Germinal center (tissue), 1 donor: ENCODE measurements at places on chromosomes 1 and 21.

- no peak for DNase-seq
Observed at GRCh38 chr1:89757532-89757931, 63.3 kb upstream of the LRRC8D start.

DNA sequence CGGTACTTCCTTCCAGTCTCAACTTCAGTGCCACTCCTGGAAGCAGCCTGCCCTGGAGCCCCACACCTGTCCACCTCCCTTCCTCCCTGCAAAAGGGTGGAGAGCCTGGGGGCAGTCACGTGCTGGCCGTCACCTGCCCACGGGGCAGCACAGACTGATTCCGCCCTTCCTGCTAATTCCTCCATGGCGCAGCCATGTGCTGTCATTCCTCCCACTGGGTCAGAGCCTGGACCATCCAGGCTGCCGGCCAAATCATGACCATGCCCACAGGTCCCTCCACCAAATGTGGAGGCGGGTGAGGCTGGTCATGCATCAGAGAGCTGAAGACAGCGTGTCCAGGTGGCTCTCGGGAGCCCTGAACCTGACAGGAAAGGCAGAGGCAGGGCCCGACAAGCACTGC lies 24.4 kb upstream of the GPR153 start:
- DNase-seq, result no peak

DNA sequence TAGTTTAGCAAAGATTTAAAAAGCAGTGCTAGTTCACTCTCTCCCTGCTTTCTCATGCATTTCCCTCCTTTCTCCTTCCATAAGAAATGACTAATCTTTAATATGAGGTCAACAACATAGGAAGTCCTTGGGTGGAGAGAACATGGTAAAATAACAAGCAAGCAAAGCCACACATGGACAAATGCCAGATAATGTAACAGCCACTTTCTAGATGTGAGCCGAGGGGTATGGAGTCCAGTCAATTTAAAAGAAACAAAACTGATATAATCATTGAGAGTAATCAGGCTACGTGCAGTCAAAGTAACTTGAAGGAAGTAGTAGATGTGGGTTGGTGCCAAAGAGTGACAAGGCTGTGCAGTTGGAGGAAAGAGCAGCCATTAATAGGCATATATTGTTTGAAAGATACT lies 69.6 kb downstream of the DUSP10 start:
- no peak for DNase-seq

- no peak for DNase-seq
Observed at GRCh38 chr21:16194095-16194787, 464.5 kb downstream of the USP25 start.

DNA sequence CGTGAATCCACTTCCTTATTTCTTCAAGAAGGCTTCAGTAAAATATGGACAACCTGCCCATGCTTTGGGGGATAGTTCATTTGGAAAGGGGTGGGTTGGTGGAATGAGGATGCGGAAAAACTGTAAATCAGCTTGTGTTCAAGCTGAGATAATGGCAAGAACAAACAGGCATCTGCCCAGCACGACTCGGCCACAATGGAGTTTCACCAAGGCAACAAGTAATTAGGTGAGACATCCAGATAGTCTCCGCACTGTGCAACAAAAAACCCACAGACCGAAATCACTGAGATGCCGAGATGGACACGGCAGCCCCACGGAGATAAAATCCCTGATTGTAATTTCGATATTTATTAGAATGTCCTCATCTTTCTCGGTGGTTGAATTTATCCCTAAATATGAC lies 455.2 kb downstream of the AJAP1 start:
- DNase-seq, result no peak

DNA sequence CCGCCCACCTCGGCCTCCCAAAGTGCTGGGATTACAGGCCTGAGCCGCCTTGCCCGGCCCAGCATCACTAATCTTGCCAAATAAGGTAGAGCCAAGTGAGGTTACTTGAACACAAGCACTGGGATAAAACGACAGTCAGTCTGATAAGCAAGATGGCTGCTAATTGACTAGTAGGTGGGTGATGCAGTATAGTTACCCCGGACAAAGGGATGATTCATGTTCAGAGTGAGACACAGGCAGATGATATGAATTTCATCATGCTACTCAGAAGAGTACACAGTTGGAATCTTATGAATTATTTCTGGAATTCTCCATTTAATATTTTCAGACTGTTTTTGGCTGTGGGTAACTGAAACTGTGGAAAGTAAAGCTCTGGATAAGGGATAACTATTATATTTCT lies 178.4 kb downstream of the USP25 start:
- no peak for DNase-seq

GRCh38 chr1:155000411-155000725 lies 2.2 kb upstream of the ZBTB7B start:
- no peak for DNase-seq

DNA sequence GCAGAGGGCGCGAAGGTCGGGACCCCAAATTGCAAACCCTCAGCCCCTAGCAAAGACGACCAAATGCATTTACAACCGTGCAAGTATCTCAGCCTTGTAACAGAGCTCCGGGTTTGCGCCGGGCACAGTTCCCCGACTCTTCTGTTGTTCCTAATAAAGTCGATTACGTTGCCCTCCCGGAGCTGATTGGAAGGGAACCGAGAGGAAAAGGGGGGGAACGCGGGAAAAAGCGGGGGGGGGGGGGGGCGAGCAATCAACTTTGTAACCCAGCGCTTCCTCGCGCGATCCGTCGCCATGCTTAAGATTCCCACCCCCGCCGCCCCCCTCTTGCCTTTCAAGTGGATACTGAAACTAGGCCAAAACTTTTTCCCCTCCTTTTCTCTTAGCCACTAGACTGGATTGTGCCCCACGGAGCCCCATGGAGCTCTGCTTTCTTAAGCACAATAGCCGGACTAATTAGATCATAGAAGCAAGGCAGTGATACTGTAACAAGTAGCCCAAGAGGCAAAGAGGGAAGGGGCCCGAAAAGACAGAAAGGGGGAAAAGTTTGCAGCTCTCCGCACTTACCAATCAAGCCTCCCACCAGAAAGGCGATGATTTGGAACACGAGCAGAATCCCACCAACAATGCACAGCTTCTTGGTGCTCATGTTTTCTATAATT lies 565 bp downstream of the WLS start:
- no peak for DNase-seq

- peak; percentile 62 for DNase-seq
Observed at GRCh38 chr1:17207966-17208418, 3.1 kb downstream of the PADI1 start.

DNA sequence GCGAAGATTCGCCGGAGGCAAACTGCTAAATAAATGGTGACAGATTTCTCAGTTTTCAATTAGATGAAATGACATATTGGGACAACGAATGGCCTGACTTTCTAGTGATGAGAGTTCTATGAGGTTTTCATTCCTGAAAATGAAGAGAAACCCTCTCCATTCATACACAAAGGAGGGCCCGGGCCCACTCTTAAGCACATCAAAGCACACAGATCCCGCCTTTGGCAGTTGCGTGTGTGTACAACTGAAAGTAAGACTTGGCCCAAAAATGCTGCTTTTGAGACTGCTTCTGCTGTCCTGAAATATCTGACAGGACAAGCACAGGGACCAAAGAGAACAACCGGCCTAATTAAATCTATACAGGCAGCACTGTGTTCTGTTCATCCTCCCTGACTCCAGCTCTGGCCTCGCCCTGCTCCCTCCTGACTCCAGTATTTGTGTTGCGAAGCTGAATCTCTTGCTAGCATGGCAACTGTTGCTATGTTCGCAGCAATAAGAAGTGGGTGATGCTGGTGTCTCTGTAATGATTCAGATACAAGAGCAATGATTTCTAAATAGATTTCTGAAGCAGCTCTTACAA lies 7.4 kb downstream of the LRRC53 start:
- no peak for DNase-seq

- DNase-seq, result no peak
Observed at GRCh38 chr1:52551507-52552235, 1.2 kb downstream of the TUT4 start.

DNA sequence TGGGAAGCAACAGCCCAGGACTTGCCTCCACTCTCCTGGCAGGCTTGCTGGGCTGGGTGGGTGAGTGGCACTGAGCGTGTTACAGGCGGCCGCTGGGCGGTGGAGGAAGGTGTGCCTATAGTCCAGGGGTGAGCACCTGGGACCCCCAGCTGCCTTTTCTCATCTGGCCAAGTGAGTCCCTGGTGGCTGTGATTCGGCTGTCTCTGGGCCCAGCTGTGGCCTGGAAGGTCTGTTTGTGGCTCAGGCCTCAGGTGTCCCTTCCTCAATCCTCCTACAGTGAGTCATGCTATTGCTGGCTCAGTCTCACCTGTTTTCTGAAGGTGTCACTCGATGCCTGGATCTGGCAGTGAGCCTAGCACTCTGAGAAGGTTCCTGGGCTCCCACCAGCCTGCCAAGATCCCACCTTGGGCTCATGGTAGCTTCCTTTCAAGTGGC lies 564.2 kb downstream of the PTPRU start:
- no peak for DNase-seq

GRCh38 chr1:226349801-226350518 lies 41.0 kb upstream of the LIN9 start:
- DNase-seq, result peak; percentile 67

DNA sequence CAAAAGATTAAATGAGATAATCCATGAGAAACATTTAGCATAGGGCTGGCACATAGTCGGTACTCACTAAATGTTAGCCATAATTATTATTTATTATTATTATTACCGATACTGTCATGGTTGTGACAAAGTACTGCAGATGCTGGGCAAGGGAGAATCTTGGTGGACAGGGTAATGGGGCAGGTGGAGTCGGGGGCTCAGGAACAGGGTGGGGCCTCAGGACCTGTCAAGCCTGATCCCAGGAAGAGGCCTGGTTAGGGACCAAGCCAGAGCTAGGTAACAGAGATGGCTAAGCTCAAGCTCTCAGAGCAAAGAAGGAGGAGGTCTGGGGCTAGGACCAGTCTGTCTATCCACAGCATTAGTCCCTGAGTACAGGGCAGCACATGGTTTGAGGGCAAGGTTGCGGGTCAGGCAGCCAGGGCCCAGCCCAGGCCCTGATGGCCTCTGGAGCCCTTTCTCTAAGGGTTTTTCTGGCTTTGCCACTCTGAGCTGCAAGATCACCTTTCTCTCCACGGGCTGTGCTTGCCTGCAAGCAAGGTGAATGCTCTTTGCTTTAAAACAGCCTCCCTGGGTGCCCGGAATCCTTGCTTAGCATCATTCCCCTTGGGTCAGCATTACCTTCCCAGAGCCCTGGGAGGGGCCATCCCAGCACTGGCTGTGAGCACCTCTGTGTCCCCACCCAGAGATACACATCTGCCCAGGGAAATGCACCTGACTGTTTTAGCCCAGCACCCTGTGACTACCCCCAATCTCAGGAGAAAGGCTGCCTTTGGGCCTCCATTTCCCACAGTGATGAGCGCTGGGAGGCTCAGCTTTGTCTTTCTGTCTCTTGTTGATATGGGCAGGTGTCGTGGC lies 572.0 kb downstream of the PTPRU start:
- no peak for DNase-seq

GRCh38 chr1:12769976-12770505 lies 3.5 kb upstream of the PRAMEF12 start:
- DNase-seq, result no peak

DNA sequence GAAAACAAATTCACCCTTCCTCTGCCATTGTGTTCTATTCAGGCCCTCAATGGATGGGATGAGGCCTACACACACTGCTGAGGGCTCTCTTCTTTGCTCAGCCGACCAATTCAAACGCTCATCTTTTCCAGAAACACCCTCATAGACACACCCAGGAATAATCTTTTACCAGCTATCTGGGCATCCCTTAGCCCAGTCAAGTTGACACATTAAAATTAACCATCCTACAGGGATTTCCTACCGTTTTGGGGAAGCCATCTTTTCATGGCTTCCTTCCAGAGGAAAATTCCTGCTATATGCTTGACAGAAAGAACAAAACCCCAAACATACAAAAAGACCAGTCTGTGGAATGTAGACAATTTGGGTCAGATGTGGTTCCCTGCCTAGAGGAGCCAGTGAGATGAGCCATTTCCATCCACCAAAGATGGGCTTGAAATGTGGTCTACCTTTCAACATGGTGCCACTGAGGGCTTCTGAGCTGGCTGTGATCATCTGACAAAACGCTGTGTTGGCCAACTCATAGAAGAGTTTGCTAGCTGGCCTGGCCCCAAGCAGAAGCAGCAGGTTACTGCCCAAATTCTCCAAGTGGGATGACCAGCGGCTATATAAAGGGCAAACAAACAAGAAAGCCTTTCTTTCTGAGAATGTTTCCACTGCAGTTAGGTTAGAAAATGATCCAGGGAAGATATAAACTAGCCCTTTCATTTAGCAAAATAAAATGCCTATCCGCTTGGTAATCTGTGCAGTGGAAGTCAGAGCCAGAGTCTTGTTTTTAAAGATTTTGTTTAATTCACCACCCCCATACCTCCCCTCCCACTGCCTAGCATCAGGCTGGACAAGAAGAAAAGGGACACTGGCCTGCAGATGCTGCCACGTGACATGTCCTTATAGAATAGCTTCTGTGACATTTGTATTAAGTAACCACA lies 69.1 kb upstream of the MRPS6 start:
- DNase-seq, result no peak

DNA sequence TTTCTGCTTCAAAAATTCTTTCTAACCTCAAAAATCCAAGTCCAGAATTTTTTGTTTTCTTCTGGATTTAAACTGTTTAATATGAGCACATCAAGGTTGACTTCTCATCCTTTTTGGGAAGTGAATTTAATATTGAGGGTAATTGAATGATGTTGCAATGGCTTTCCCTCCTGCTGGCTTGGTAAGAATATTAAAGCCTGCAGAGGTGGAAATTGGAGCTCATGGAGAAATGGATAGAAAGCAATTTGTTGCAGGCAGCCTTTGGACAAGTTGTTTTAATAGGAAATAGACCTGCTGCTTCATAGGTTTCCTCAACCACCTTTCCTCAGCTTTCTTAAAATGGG lies 124.7 kb downstream of the SYT2 start:
- no peak for DNase-seq

DNA sequence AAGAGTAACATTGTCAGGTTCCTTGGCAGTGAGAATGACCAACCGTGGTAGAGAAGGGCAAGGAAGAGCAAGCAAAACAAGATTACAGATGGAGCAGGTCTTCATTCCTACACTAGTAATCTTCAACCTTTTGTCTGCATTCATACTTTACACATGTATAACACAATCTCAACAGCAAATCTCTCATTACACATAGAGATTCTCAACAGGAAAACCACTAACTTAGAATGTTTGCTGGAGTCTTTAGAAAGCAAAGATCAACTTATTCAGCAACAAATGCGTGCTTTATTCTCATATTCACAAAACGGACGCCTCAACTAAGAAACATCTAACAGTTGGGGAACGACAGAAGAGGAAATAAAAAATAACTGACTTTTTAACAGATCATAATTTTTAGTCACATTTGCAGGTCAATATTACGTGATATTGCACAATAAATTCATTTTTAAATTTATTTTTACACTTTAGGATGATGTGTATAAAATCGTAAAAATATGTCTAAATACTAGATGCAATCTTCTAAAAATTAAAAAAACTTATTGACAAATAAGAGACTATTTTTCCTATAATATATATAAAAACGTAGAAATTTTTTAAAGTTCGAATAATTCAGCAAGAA lies 82.9 kb downstream of the ARID4B start:
- no peak for DNase-seq

DNA sequence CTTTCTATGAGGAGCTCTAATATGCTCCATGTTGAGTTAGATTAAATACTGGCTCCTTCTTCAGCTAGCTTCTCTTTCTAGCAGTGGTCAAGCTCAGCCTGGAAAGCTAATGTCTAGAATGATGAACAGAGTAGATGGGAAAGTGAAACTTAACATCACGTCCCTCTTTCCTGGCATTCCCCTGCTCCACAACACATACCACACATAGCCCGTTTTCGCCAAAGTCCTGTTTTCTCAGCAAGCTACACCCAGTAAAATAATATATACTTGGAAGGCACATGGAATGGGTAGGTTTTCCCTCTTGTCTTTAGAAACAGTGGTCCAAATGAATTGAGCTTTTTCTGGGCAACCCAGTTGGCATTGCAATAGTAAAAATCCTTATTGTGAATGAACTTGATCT lies 3.8 kb downstream of the KRTAP27-1 start:
- no peak for DNase-seq
